ENCODE measurements at places on chromosomes 11 and 22.

- no peak for DNase-seq
Observed at GRCh38 chr11:105181521-105181920, 42.0 kb upstream of the CARD18 start.

DNA sequence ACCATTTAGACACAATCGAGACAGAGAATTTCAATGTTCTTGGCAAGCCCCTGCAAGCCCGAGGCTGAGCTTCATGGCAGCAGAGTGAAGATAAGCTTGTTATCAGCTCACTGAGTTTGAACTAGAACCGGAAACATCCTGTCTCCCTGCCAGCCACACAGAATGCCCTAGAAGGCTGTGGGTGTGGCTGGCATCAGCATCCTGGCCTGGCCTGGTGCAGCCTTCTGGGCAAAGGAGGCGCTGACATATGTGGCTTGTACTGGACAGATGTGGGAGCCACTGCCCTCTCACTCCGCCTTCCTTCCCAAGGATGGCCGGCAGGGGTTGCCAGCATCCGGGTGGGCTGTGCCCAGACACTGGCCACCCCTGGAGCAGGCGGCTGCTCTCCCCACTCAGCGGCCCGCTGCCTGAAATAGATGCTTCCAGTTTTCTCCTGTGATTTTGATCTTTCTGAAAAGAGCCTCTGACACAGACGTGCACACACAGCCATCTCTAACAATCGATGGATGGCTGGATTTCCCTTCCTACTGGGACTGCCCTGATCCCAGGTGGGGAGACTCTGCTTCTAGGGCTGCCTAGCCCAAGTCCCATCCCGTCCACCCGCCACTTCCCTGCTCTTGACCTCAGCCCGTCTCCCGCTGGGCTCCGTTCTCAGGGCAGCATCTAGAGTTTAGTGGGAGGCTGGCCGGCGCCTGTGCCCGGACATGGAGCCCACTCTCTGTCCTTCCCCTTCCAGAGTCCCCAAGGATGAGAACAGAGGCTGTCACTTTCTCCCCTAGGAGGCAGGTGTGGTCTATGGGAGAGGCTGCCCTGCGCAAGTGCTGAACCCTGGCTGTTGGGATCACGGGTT, 149.7 kb downstream of the CTTN start:
- no peak for DNase-seq

- no peak for DNase-seq
Observed at GRCh38 chr22:27994481-27995331, 75.7 kb upstream of the PITPNB start.

GRCh38 chr11:3626250-3626960, 15.4 kb downstream of the ART5 start:
- DNase-seq, result no peak

GRCh38 chr11:76640501-76640900, 30.0 kb downstream of the LRRC32 start:
- no peak for DNase-seq

GRCh38 chr11:9760193-9760575, 96.3 kb downstream of the SWAP70 start:
- peak; percentile 17 for DNase-seq

DNA sequence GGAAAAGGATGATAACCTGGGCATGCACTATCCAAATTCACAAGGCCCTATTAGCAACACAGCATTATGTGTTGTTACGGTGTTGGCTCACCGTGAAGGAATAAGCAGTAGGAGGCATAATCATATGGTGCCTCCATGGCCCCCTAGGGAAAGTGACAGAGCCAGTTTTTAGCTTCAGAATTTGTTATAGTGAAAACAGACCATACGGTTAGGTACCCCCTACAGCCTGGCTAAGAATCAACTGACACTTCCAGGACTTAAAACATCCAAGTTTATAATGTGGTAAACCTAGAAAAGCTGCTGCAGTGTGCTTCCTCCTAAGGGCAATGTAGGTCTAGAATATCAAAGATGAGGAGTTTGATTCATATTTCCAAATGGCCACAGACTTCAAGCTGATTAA, 30.4 kb downstream of the KIF18A start:
- DNase-seq, result no peak

GRCh38 chr11:1916132-1916985, 3.1 kb upstream of the TNNT3 start:
- no peak for DNase-seq

DNA sequence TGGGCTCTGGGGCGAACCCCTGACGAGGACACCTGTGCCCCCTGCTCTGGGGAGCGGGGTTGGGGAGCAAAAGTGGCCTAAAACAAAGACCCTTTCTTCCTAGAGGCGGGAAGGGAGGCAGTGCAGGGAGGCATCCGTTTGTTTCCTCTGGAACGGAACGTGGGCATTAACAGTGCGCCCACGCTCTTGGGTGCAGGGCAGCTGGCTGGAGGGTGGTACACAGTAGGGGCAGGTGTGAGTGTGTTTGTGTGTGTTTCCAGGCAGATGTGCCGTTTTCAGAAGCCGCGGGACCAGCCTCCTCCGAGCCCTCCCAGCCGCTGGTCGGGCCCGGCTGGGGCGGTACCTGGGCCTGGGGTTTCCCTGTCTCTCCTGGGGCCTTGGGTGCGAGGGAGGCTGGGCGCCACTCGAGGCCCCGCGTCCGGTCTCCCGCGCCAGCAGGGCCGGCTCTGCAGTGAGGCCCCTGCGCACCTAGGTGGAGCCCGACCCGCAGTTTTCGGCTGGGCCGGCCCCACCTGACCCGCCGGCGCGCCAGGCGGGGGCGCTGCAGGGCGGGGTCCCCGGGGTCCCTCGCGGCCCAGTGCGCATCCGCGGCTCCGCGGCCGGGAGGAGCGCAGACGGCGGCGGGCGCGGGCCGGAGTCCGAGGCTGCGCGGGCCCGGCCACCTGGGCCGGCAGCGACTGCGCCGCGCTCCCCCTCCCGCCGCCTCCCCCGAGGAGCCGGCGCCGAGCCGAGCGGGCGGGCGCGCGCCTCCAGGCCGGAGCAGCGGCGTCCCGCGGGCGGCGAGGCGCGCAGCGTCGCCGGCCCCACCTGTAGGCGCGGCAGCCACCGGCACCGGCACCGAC, 1252.7 kb downstream of the BRD1 start:
- DNase-seq, result no peak

DNA sequence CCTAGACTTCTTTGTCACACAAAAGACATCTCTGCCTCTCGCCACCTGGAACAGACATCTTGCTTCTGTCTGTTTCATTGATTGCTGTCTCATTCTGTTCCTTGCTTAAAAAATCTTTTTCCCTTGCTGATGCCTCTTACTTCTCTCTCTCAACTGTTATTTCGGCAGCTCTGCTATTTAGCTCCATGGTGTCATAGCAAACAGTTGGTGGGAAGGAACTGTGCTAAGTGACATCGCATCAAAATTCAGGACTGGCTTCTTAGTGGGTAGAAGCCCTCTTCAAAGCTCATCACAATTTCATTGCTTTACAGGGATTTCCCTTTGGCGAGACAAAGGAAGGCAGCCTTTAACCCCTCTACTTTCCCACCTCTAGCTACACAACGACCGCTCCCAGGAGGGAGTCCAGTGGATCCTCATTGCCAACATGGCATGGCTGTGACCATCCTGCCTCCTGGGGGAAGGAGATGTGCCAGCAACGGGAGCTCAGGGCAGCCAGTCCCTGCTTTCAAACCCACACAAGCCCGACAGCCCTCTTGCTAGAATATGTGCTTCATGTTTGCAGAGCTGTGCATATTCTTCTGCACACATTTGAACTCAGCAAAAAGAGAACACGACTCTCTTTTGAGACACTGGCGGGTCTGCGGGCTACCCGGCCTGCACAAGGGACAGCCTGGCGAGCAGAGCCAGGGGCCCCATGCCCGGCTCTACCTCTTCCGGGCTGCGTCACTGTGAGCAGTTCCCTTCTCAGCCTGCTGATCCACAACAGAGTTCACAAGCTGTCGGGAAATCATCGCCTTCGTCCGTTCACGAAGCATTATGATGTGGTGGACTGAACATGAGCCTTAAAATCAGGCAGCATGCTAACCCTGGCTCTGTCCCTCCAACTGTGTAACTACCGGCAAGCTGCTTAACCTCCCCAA, 51.1 kb upstream of the JAM3 start:
- no peak for DNase-seq

DNA sequence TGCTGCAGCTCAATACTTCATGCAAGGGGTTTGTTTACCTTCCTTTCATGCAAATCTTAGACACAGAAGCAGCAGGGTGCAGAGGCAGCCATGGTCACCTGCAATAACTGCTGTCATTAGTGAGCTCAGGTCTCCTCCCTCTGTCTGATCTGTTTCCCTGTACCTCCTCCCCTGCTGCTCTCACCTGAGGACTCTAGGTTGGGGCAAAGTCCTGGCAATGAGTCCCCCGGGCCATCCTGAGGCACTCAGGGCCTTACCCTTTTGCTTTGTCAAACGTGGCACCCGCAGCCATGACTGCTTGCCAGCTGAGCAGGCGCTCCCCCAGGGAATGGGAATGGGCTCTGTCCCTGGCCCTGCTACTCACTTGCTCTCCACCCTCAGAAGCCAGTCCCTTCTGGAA, 3.9 kb downstream of the LRRC10B start:
- no peak for DNase-seq

DNA sequence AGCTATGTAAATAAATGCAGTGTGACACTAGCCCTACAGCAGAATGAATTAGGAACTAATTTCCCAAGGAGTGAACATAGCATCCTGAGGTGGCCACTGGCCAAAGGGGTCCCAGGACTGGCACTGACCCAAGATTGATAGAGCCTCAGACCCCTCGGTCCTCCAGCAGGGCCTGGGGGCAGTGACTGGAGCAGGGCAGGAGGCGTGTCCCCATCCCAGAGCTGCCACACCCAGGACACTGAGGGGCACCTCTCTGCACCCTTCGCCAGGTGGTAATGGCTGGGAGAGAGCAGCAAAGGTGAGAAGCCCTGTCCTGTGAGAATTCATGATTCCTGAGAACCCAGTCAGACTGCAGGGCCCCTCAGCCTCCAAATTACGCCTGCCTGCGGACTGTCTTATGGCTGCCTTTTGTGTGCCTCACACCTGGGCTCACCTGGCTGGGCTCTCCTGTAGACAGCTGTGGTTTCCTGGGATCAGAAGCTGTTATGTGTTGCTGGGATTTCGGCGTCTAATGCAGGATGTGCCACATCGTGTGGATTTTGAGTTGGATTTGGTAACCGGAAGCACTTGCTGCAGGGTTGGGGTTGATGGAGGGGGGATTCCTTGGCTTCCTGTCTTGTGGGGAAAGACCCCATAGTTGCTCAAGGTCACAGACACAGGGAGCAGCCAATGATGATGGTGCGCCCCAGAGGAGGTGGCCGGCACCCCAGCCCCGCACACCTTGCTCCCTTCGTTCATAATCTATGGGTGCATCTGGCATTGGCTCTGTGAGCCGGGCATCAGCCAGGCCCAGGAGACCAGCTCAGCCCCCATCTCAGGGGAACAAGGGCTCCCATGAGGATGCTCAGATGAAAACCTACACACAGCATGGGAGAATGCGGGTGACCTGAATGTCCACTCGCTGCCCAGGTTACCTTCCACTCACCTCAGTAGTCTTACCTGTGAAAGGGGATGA, 582.9 kb downstream of the BRD1 start:
- no peak for DNase-seq

- no peak for DNase-seq
Observed at GRCh38 chr11:87957961-87958360, 217.3 kb downstream of the RAB38 start.

GRCh38 chr11:23540101-23540561, 679.9 kb upstream of the CCDC179 start:
- peak; percentile 68 for DNase-seq

DNA sequence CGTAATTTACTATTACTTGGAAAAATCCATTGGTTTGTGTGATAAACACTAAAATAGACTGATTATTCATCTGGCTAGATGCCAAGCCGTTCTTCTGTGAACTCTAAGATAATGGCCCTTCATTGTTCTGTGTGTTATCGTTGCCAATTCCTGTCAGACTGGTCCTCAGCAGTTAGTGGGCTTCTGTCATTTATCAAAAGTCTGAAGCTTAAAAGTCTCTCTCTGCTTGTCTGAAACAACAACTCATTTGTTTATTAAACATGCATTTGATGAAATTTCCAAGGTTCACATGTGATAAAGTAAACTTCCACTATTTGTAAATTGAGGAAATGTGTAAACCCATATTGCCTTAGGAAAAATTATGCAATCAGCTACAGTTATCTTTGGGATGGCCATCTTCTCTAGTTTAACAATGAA, 21.1 kb upstream of the RDX start:
- peak; percentile 13 for DNase-seq

- no peak for DNase-seq
Observed at GRCh38 chr11:501683-502287, 5.3 kb downstream of the RNH1 start.

- no peak for DNase-seq
Observed at GRCh38 chr11:64673279-64673678, 49.7 kb downstream of the NRXN2 start.

DNA sequence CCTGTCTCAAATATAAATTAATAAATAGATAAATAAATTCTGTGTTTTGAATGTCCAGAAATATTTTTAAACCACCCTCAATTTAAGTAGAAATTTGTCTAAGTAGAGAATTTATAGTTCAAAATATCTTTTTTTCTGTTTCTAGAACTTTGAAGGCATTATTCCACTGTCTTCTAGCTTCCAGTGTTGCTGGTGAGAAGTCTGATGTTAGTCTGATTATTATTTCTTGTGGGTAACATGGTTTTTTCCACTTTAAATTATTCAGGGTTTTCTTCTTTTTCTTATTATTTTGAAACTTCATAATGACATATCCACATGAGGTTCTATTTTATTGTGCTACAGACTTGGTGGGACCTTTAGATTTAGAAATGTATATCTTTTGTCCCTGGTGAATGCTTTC, 46.4 kb upstream of the HEPHL1 start:
- no peak for DNase-seq
